H7 (cell line): ENCODE measurements at places on chromosomes 6 and 20.

DNA sequence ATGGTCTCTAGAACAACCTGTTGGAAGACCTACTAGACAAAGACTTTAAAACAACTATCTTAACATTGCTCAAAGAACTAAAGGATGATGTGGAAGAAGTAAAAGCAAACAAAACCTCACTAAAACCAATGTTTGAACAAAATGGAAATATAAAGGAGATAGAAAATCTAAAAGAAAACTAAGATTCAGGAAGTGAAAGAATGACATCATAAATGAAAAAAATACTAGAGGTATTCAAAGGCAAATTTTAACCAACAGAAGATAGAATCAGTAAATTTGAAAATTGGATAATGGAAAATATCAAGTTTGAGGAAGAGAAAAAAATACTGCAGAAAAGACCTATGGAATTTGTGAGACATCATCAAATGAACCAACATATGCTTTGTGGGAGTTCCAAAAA is 914.1 kb upstream of the GJE1 start:
- DNase-seq = no peak

GRCh38 chr6:135506270-135506997 is 8.9 kb upstream of the AHI1 start:
- no peak for DNase-seq

DNA sequence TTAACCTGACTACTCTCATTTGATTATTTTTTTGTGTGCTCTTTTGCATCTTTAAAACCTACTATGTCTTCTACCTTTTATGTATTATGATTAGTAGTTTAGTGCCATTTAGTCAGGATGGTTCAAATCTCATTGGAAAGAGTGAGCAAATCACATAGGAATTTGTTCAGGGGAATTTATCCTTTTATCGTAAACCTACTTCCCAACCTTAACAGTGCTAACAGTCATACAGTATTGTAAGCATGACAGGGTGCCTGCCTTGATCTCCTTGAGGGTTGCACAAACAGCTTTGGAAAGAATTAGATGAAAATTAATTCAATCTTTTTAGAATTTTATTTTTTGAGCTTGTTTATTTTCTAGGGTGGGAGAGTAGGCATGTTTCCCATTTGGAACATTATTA is 18.3 kb downstream of the RNF8 start:
- DNase-seq = no peak

DNA sequence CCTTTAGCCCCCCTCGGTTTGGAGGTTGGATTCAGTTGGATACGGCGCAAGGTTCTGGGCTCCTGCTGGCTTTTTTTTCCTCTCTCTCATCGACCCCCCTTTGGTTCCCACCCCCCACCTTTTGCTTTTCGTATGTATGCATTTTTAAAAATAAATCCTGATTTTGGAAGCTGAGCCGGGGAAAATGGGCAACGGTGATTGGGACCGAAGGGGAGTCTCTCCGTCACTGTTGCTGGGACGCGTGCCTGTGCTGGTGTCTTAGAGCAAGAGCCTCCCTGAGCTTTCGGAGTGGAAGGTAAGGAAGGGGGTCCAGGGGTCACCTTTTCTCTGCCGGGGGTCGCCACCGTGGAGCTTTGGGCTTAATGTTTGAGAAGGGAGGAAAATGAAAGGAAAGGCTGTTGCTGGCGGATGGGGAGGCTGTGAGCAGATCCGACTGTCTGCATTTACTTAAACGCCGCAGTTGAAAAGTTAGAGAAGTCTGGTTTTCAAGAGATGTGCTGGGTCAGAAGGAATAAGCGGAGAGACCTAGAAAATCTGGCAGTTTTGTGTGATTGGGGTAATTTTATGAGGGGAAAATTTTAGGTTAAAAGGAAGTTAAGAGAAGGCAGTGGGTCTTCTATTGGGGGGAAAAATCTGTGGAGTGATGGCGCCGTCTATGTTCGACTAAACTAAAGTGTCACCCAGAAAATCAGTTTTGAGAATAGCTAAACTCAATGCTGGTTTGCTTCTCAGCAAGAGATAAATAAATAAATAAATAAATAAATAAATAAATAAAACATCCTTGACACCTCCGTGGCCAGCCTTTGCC is 828 bp downstream of the ADGRB3 start:
- DNase-seq = no peak

GRCh38 chr6:38193481-38194281 is 374.2 kb downstream of the ZFAND3 start:
- DNase-seq = no peak

- DNase-seq = no peak
Measured at GRCh38 chr20:1934721-1935573, 39.7 kb downstream of the SIRPA start.

- no peak for DNase-seq
Measured at GRCh38 chr6:83132121-83132520, 60.9 kb downstream of the PGM3 start.

GRCh38 chr20:63567136-63567385 is 7.0 kb downstream of the HELZ2 start:
- no peak for DNase-seq
